Stimulated activated CD8-positive, alpha-beta memory T cell treated with anti-CD3 and anti-CD28 coated beads, Interleukin-15, amount 100 ng/mL, for 48 hours (primary cell): ENCODE measurements at places on chromosomes 3 and 15.

- peak; percentile 71 for DNase-seq
Measured at GRCh38 chr3:128447561-128448013, 19.1 kb downstream of the DNAJB8 start.

DNA sequence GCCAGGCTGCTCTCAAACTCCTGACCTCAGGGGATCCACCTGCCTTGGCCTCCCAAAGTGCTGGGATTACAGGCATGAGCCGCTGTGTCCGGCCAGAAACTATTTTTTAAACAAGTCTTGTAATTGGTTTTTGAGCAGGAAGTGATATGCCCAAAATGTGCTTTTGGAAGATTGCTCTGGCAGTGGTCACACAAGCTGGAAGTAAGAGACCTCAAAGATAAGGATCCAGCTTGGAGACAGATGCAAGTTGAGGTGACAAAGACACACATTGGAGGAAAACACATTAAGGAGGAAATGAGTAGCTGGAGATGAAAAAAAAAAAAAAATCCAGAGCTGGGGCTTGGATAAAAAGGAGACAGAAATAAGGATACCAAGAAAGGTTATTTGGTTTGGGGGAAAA lies 6.3 kb downstream of the TM4SF18 start:
- no peak for DNase-seq

GRCh38 chr15:79811406-79812405 lies 85.1 kb downstream of the MTHFS start:
- DNase-seq: no peak

DNA sequence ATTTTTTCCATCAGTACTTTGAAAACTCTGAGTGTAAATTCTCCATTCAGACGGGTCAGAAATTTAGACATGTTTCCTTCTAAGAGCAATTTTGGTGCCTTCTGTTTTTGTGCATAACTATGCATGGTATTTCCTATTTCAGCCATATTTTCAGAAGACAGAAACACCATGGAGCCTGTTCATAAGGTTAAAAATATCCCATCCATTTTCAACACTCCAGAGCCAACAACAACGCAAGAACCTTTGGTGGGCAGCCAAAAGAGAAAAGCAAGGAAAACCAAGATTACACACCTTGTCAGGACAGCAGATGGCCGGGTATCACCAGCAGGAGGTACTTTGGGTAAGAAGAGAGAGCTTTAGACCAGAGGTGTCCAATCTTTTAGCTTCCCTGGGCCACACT lies 275.6 kb downstream of the BBX start:
- no peak for DNase-seq

DNA sequence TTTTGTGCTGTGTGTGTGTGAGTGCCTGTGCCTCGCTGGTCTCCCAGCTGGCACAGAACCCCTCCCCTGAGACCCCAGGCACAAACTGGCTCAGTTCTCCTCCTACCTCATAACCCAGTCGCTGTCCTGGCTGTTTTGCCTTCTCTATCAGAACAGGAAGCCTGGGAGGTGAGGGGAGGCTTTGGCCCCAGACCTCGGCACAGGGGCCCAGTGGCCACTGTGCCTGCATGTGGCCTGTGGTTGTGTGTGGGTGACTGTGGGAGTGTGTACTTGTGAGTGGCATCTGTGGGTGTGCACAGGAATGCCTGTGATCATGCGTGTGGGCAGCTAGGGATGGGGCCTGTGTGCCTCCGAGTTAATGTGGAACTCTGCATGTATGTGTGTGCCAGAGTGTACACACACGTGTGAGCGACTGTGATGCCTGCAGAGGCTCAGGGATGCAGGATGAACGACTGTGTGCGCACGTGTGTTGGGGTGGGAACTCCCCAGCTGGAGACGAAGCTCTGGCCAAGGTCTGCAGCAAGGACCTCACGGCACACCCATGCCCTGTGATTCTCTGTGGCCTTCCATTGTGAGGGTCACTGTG lies 32.3 kb downstream of the PSTPIP1 start:
- DNase-seq: no peak

DNA sequence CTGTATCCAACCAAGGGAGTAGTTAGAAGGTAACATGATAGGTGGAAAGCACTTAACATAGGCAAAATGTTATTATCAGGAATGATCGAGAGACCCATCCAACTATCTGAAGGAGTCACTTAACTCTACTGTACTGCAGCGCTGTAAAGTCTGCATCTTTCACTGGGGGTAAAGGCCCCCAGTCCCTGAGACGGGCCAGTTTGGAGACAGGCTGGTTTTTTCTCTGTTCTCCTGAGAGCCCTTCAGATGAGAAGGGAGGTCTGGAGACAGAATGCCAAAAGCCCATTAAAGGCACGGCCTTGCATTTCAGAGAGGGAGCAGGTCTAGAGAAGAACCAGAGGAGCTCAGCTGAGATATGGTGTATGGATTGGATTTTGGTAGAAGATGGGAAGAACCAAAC lies 71.3 kb upstream of the CGNL1 start:
- no peak for DNase-seq

GRCh38 chr3:107810171-107811071 lies 280.4 kb downstream of the CD47 start:
- no peak for DNase-seq
